ENCODE measurements at places on chromosomes 6 and 20.

DNA sequence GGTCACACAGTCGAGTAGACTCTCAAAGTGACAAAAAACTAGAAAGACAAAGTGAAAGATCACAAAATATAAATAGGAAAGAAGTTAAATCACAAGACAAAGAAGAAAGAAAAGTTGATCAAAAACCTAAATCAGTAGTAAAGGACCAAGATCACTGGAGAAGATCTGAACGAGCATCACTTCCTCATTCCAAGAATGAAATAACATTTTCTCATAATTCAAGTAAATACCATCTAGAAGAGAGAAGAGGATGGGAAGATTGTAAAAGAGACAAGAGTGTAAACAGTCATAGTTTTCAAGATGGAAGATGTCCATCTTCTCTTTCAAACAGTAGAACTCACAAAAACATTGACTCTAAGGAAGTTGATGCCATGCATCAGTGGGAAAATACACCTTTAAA is 31.6 kb upstream of the GJA10 start:
- no peak for DNase-seq

GRCh38 chr6:13378669-13379590 is 50.6 kb upstream of the TBC1D7 start:
- no peak for DNase-seq

- DNase-seq = no peak
These were observed 3.3 kb upstream of the SLC35B2 start for GRCh38 chr6:44260451-44261297.

GRCh38 chr6:144667532-144668503 is 382.7 kb downstream of the UTRN start:
- DNase-seq = no peak

- DNase-seq = no peak
These were observed 229.0 kb downstream of the ZNF217 start for GRCh38 chr20:53364646-53365045.

GRCh38 chr6:91653895-91654294 is 1067.0 kb upstream of the MAP3K7 start:
- no peak for DNase-seq

DNA sequence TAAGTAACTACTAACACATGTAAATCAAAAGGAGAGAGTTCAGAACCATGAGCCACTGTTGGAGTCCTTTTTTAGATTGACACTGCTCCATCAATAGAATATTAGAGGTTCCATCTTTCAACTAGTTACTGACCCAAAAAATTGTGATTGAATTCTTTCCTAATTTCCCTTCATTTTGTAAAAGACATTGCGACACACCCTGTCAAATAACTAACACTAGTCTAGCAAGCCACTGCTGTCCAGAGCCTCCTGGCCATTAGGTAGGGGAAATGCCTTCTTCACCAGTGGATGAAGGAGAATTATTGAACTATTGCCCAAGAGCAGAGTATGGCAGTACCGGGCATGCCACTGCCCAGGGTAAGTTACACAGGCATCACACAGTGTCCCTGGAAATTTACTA is 282.3 kb downstream of the FOXA2 start:
- no peak for DNase-seq

DNA sequence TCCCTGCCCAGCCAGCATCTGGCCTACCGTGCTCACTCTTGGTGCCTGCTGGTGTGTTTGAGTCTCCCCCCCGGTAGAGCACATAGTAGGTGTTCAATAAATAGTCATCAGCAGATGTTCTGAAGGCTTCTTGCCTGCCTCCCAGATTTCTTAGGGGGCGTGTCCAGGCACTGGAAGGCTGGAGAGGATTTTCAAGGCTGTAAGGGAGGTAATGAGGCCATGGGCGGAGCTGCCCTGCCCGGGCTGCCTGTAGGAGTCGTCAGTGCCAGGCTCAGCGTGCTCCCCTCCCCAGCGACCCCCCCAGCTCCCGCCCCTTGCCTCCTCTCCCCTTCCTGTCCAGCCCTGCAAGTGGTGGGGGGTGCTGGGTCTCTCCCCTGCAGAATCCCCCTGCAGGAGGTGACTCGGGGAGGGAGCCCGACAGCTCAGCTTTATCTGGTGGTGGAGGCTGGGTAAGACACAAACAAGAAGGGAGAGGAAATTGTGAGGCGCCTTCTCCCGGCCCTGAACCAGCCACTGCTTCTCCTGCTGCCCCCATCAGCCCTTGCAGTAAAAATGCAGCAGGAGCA is 55.9 kb downstream of the BCAS4 start:
- DNase-seq = no peak

DNA sequence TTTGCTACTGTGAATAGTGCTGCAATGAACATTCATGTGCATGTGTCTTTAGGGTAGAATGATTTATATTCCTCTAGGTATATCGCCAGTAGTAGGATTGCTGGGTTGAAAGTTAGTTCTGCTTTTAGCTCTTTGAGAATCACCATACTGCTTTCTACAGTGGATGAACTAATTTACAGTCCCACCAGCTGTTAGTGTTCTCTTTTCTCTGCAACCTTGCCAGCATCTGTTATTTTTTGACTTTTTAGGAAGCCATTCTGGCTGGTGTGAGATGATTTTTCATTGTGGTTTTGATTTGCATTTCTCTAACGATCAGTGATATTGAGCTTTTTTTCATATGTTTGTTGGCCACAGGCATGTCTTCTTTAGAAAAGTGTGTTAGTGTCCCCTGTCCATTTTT is 40.0 kb downstream of the PLG start:
- no peak for DNase-seq

- no peak for DNase-seq
These were observed 66.0 kb upstream of the GPR6 start for GRCh38 chr6:109912118-109912517.

DNA sequence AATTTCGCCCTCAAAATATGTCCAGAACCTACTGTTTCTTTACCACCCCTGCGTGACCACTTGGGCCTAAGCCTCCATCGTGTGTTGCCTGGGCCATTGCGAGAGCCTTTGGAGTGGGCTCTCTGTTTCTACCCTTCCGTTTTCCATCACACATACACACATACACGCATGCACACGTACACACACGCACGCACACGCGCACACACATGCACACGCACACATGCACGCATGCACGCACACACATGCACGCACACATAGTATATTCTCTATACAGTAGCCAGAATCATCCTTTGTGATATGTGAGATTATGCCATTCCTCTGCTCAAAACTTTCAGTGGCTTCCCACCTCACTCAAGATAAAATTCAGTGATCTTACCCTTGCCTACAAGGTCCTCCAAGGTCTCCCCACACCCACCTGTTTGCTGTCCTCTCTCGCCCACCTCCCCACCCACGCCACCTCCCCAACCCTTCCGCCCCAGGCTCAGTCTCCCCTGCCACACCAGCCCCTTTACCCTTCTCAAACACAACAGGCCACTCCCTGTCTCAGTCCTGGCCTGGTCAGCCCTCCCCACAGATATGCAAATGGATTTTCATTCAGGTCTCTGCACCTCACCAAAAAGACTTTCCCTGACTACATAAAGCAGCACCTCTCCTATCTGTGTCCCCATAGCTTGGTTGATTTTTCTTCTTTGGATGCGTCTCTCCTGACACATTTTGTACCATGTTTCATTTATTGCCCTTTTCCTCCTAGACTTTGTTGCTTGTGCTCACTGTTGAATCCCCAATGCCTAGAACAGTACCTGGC is 559.6 kb downstream of the CD83 start:
- no peak for DNase-seq

DNA sequence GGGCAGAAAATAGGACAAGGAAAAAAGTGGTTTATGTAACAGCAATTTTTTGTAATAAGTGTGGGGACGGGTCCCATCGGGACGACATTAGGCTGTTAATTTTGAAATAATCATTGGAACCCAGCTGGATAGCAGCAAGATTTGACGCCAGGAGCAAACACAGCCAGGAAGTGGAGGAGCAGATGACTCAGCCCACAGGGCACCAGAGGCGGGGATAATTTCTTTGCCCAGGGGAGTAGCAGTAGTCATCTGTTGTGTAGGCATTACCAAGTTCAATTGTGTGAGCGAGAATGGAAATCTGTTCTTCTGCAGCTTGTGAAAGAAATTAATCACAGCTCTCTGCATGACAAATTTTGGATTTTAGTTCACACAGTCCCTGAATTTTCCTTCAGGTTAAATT is 22.6 kb upstream of the RIN2 start:
- no peak for DNase-seq

- DNase-seq = no peak
These were observed 91.2 kb downstream of the ARID1B start for GRCh38 chr6:156868385-156868784.

DNA sequence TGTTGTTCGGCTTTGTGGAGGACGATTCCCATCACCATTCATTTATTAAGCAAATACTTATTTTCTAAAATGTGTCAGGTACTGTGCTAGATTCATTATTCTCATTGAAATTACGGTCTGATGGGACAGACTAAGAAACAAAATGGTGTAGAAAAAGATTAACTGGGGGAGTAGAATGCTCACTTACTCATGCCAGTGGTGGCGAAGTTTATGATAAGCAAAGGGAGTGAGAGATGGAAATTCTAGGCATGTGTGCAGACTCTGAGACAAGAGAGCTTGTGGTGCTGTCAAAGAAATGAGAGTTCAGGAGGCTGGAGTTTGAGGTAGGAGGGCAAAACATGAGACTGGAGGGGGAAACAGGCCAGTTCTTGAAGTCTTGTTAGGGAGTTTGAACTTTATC is 896 bp downstream of the RPP21 start:
- DNase-seq = no peak

DNA sequence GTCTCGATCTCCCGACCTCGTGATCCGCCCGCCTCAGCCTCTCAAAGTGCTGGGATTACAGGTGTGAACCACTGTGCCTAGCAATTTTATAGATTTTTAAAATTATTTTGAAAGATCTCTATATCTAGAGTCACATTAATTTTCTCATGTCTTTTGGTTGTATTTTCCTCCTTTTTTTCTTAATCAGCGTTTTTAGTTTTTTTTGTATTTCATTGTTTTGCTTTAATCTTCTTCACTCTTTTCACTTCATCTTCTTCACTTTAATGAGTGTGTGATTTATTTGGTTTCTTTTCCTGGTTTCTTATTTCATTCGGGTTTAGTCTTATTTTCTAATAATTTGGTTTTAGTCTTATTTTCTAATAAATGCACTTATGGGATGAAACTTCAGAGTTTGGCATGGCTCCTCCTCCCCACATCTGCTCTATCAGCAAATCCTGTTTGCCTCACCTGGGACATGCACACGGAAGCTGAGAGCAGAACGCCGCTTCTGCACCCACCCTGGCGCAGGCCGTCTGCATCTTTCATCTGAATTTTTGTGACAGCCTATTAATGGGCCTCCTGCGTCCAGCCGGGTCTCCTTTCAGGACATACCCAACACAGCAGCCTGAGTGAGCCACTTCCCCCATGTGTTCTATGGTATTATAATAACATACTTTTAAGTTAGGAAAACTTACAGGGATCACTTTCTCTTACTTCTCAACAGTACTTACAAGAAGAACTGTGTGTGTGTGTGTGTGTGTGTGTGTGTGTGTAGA is 35.5 kb downstream of the DTD1 start:
- DNase-seq = no peak

DNA sequence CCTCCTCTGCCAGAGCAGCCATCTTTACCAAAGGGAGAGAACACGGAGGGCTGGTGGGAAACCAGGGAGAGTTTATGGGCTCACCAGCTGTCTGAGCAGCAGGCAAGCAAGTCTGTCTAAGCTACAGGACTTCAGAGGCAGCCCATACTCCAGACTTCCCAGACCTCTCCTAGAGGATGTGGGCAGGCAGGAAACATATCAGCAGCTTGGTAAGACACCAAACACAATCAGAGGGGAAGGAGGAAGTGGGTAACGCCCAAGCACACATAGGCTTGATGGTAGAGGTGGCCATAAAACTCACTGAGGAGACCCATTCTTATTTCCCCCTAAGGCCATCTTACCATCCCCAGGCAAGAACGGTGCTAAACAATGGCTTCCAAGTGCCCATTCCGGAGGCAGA is 143.1 kb upstream of the ARID1B start:
- no peak for DNase-seq

Measured in AG04450 (cell line).